ENCODE measurements at places on chromosomes 4 and X. TPM values are rescaled to one million over a fixed set of nuclear protein-coding genes. Genes with fewer than 3 reads are reported as not detected.

DNA sequence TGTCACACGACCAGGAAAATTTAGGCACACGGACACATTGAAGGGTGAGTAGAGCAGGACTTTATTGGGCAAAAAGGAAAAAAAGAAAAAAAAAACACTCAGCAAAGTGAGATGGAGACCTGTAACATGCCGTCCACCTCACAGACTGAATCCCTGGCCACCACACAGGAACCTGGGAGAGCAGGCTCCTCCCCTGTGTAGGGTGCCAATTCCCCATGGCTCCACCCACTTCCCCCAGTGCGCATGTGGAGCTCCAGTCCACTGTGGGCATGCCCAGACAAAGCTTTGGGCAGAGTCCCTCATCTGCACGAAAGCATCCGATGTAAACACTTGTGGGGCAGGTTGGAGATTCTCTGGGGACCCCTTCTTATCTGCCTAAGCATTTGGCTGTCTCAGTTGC is 23.6 kb upstream of the CBR4 start:
- DNase-seq: no peak

DNA sequence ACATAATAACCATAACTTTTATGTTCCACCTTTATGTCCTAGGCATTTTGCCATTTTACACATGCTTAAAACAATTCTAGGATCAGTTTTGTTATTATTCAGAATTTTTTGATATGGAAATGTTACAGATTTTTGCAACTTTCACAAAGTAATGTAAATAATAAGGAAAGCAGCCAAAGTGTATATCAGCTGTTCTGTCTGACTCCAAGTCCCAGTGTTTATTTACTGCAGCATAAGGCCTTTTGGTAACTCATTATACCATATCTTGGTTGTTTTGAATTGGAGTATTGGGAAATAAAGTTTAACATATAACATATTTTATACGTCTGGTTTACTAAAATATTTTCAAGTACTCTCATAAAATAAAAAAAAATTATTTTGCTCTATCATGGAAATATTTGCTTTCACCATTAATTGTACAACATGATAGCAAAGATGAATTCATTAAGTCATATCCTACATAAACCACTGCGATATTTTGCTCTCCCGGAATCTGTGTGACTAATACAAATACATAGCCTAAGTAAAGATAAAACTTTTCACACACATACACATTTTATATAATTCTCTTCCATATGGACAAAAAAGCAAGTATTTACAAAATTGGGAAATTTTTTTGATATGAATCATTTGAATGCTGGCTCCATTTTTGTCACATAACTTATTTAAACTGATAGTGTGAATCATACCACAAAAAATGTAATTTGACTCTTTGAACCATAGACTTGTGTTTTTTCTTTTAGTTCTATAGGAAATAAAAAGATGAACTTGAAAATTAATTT is 399.0 kb downstream of the PABPC4L start:
- no peak for DNase-seq

The TMEM128 gene
- 6.9 TPM for total RNA-seq

- no peak for DNase-seq
These were observed 11.5 kb downstream of the SH3TC1 start for GRCh38 chr4:8210616-8211015.

GRCh38 chr4:120902925-120903324 is 19.6 kb downstream of the PRDM5 start:
- DNase-seq: no peak

The CCDC160 gene
- total RNA-seq: not detected

GRCh38 chr4:99564921-99565320 is 1.1 kb upstream of the TRMT10A start:
- DNase-seq: no peak

The CYLC1 gene
- not detected for total RNA-seq
